ENCODE measurements at places on chromosomes 5 and 9.

GRCh38 chr5:89072842-89073672, 190.1 kb upstream of the MEF2C start:
- no peak for DNase-seq

DNA sequence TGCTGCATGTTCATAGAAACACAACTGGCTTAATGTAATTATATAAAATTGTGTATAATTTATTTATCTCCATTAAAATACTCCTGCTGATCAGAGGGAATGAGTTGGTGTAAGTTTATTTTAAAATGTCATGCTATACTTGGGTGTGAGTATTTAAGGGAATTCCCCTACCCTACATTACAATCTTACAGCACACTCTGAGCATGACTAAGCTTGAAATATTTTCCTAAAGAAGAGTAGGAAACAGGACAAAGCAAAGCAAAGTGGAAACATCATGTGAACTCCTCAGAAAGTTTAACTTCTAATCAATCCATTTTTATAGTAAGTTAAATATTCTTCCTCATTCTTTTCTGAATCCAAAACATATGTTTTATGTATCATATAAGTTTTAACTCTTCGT, 1271.3 kb downstream of the EFNA5 start:
- DNase-seq = no peak

DNA sequence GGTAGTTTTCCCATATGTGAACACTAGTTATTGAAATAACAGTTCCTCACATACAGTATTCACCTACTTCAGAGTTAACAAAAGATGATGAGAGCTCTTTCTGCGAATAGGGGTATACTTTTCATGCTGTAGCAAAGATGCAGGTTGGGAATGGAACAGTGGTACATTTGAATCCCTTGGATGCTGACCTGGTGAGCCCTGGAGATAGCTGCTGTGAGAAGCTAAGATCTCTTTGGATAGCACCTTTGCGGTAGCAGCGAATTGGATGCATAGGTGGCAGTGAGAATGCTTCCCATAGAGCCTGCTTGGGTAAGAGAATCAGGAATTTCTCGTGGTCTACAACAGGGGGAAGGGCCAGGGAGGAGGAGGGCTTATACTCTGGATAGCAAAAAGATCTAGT, 61.2 kb downstream of the NUP214 start:
- DNase-seq = no peak

- DNase-seq = no peak
Measured at GRCh38 chr9:27828908-27829307, 255.6 kb upstream of the C9orf72 start.

- DNase-seq = no peak
Measured at GRCh38 chr5:8807636-8808035, 738.2 kb downstream of the SEMA5A start.

GRCh38 chr5:4883360-4883759, 256.8 kb upstream of the ADAMTS16 start:
- no peak for DNase-seq

GRCh38 chr5:142864290-142865260, 94.4 kb downstream of the ARHGAP26 start:
- no peak for DNase-seq

DNA sequence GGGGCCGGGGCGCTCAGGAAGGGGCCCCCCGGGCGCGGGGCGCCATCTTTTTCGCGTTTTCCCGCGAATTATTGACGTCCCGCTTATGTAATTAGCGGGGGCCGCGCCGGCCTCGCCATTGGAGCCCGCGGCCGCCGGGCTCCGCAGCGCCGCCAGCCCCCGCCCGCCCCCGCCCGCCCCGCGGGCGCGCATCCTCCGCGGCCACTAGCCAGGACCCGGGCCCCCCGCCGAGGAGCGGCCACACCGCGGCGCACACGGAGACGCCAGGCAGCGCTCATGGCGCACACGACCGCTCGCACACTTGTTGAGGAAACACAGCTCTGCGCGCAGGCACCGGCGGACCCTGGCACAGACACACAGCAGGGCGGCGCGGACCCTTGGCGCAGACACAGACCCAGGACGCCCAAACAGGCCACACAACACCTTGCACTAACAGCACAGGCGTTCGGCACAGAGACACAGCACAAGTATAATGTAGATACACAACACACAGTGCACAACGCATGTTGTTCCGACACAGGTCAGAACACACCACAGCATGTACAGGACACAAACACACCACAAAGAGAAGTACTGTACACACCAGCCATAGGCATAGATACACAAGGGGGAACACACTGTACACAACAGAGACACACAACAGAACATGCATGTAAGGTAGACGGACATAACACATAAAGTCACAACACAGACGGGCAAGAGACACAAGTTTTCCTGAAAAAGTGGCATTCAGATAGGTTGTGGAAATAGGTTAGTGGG, 467 bp upstream of the PHF19 start:
- no peak for DNase-seq

- peak; percentile 13 for DNase-seq
Measured at GRCh38 chr9:122991370-122991830, 42.1 kb upstream of the GPR21 start.

DNA sequence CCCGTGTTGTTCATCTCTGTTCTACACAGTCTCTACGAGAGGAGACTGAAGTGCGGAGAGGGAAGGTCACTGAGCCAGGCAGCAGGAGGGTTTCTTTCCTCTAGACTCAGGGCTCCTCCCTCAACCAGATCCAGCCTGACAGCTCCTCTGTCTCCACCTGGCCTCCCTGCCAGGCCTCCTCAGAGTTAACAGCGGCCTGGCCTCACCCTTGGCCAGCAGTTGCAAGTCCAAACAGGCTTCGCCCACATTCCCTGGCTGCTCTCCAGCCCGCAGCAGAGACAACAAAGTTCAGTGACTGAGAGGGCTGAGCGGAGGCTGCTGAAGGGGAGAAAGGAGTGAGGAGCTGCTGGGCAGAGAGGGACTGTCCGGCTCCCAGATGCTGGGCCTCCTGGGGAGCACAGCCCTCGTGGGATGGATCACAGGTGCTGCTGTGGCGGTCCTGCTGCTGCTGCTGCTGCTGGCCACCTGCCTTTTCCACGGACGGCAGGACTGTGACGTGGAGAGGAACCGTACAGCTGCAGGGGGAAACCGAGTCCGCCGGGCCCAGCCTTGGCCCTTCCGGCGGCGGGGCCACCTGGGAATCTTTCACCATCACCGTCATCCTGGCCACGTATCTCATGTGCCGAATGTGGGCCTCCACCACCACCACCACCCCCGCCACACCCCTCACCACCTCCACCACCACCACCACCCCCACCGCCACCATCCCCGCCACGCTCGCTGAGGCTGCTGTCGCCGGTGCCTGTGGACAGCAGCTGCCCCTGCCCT, at the start of gene HRCT1:
TSS of gene HRCT1 (plus strand) at position 291 of the 768 bp plus-strand sequence. CDS start at position 377, 86 bp downstream.
- DNase-seq = no peak

GRCh38 chr5:92320446-92320845, 937.3 kb upstream of the ARRDC3 start:
- DNase-seq = no peak

Measured in Panc1 (cell line).